Renal pelvis (tissue), 12 donors: ENCODE measurements at places on chromosomes 4 and X. TPM values are rescaled to one million over a fixed set of nuclear protein-coding genes. Genes with fewer than 3 reads are reported as not detected.

DNA sequence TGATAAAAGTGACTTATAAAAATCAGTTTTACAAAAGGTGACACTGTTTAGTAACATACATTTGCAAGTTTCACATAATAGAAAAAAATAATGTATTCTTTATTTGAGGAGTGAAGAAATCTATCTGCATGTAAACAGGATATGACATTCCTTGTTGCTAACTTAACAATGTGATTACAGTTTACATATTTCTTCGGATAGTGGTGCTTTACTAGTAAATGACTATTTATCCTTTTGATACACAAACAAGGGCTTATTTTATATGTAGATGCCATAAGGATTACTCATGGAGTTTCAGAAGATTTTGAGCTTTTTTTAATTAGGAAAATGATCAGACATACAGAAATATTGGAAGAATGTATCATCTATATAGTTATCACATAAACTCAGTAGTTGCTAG lies 126.5 kb downstream of the SLIT2 start:
- no peak for DNase-seq

GRCh38 chr4:4560136-4560535 lies 18.3 kb upstream of the STX18 start:
- no peak for DNase-seq

The SLC9B1 gene
- polyA plus RNA-seq, result 3.5 TPM

The DMD gene
- polyA plus RNA-seq, result 16.2 TPM

DNA sequence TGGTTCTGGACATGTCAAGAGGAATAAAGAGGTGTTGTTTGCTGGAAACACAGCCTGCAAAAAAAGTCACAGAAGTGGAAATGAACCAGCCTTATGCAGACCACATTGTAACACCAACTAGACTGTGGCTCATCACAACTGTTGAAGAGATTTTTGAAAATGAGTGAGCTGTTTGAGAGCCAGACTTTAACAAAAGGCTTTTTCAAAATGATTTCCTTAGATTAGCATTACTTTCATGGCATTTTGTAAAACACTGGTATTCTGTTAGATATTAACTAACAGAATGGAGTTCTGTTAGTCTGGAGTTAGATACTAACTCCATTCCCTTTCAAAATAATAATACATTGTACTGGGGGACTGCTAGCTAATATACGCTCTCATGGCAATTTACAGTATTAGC lies 60.6 kb upstream of the GABRA2 start:
- no peak for DNase-seq

- DNase-seq, result peak; percentile 30
Observed at GRCh38 chr4:18676526-18676915, 655.0 kb upstream of the LCORL start.

DNA sequence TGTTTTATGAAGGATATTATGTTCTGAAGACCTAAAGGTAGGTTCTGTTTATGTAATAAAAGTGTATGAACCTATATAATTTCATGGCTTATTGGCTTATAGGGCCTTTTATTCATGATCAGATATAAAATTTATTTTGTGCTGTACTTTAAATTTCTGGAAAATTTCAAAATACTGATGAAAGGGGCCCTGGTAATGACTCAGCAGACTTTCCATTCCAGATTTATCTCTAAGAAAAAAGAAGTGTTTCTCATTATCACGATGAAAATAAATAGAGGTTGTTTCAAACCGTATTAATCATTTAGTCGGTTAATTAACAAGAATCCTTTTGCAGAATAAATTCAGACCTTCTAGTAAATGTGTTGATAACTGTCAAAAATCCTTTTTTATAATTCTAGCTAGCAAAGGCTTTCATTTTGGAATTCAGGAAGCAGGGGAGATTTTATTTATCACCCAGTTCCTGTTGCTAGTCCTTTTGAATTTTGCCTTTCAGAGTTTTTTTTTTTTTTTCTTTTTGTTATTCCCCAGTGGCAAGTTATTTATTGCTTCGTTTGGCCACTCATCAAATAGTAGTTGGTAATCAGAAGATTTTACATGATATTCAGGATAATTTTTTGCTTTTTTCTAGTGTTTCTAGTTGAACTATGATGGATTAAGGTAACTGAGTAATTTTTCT lies 5.4 kb upstream of the TAPT1 start:
- no peak for DNase-seq

- DNase-seq, result no peak
Observed at GRCh38 chr4:69156913-69157312, 57.6 kb downstream of the UGT2B11 start.

The MTMR8 gene
- polyA plus RNA-seq, result 1.7 TPM

DNA sequence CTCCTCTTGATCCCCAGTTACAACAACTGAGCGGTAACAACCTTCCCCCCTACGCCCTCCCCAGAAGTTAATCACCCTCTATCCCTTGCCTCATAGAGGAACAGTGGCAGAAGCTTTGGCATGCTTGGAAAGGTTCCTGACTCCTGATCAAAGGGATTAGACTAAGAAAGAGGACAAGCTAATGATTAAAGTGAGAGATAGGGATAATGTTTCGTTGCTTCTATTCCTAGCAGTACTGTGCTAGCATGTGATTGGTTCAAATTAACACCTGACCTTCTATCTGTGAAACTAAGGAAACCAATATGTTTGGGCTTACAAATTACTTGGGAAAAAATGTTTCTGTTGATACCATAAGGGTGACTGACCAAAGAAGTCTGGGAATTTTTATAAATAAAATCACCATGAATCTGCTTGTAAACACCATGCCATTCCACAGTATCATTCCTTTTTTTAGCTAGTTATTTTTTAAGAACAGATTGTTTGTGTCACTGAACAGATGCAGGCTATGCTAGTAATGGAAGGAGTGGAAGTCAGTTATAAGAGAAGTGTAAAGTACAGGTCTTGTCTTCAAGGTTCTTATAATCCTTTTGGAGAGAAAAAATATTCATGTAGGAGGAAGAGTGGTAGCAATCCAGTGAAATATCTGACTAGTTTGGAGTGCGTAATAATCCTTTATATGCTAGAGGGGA lies 11.3 kb upstream of the ATP1B4 start:
- DNase-seq, result no peak

DNA sequence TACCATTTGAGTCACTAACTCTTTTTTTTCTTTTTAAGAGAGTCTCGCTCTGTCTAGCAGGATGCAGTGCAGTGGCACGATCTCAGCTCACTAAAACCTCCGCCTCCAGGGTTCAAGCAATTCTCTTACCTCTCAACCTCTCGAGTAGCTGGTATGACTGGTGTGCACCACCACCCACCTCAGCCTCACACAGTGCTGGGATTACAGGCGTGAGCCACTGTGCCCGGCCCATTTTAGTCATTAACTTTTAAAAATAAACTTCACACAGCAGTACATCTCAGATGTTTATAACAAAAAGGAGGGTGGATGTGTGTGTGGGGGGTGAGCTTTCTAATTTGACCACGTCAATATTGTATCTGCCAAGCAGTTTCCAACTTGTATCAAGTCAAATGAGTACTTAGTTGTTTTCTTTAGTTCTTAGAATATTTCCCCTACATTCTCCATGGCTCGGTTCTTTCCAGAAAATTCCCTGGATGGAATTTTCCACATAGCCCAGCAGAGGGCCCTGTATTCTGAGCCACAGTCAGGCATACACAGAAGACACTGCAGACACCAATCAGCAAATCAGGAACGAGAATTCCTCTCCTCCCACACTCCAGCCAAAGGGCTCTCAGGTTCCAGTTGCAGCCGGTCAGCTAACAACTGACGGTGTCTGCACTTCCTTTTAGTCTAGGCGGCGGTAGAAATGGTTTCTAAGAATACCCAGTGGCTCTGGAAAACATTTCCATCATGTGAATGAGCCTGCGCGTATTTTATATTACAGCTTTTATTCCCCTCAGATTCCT lies 20.1 kb upstream of the ARAF start:
- peak; percentile 89 for DNase-seq

DNA sequence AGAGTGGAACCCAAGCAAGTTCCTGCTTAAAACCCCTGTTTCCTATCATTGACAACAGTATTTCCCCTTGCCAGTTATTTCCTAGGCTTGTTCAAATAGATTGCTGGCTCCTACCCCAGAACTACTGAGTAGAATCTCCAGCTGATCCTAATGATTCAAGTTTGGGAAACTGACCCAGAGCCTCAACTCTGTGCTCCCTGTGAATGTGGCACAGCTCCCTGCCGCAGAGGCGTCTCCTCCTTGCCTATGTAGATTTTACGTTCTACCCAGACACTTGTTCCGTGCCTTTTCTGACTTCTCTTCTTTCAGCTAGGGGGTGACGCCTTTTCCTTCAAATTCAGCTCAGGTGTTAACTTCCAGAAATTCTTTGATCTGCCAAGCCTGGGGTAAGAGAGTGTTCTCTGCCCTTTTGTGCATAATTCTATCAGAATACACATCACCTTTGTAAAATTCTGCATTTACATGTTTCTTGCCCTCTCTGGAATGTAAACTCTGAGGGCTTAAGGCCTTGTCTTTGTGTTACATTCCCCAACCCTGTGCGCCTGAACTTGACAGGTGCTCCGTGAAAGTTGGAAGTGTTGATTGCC lies 4.4 kb downstream of the LSM6 start:
- no peak for DNase-seq

The SPANXD gene
- polyA plus RNA-seq, result not detected

- DNase-seq, result no peak
Observed at GRCh38 chr4:57090079-57090478, 20.1 kb downstream of the IGFBP7 start.

The VEGFC gene
- polyA plus RNA-seq, result 14.8 TPM

- DNase-seq, result no peak
Observed at GRCh38 chrX:112834031-112834845, 6.4 kb downstream of the AMOT start.

- DNase-seq, result no peak
Observed at GRCh38 chr4:119000400-119000799, 111.7 kb downstream of the SYNPO2 start.

GRCh38 chr4:1767061-1767769 lies 25.9 kb upstream of the FGFR3 start:
- DNase-seq, result no peak

DNA sequence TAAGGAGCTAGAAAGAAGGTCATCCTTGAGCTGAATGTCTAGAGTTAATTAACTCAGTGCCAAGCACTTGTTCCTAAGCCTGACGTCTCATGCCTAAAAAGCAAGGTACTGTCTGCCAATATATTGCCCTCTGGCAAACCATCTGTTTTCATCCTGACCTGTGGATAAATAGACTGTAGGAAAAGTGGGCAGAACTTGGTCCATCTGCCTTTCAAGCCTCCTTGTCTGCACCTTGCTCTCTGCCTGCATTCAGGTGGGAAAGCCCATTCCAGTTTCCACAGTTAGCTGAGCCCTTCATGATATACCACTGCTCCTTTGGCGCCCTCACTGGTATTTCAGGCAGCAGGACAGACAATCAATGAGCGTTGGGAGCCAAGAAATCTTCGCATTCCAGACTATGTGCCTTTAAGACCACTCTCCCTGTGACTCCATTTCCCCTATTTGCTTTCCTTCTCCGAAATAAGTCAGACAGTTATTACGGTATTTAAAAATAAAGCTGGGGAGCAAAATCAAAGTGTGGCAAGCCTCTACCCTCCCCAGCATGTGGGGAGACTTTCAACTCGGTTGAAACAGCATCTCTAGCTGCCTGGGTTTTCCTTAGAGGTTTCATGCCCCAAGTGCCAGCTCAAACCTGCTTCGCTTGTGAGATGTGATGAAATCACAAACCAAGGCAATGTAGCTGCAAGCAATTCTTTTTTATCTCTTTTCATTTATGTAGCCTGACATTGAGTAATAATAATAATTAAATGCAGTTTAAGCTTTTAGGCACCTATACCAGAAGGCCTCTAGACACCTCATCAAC lies 2.5 kb upstream of the CCDC149 start:
- no peak for DNase-seq

The PCYT1B gene
- polyA plus RNA-seq, result 2.8 TPM

The CXCL10 gene
- 3.6 TPM for polyA plus RNA-seq

DNA sequence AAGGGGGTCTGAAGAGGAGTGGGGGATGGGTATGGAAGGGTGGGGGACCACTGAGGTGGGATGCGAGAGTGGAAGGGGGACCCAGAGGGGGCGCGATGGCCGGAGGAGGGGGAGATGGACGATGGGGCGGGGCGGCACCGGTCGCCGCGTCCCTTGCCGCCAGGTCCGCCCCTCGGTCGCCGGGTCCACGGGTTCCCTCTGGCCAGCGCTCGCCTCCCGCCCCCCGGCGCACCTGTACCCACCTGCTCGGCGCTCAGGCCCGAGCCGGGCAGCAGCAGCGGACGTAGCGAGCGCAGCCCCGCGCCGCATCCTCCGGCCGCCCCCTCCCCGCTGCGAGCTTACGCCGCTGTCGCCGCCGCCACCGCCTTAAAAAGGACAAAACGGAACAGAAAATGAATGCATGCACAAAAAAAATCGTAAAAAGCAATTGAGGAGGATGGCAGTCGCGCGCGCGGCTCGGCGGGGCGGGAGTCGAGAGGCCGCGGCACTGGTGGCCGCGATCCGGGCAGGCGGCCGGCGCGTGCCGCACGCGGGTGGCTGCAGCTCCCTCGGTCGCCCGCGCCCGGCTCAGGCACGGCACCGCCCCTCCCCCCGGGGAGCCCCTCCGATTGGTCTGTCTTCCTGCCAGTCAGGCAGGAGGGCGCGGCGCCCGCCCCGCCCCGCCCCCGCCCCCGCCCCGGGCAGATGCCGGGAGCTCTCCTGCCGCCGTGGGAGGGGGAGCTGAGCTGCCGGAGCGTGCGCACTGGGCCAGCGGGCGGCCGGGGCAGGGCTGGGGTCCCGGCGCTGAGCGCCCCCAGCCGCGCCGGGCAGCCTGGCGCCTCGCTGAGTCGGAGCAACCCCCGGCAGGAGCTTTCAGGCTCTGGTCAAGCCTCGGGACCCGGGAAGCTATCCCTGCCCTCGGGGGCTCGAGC lies at the start of gene JAKMIP1:
Gene JAKMIP1 (minus strand): TSS at position 539 of the 911 bp plus-strand sequence. CDS start 87,699 bp downstream, outside the sequence.
- DNase-seq, result peak; percentile 64

- no peak for DNase-seq
Observed at GRCh38 chr4:23163647-23164436, 471.1 kb downstream of the GBA3 start.

The GPR78 gene
- 1.1 TPM for polyA plus RNA-seq

The ATOH1 gene
- not detected for polyA plus RNA-seq
